ENCODE measurements at places on chromosomes 7 and 10.

GRCh38 chr7:110153222-110153621, 937.7 kb upstream of the LRRN3 start:
- no peak for DNase-seq

GRCh38 chr10:15609246-15609645, 110.5 kb downstream of the ITGA8 start:
- no peak for DNase-seq

DNA sequence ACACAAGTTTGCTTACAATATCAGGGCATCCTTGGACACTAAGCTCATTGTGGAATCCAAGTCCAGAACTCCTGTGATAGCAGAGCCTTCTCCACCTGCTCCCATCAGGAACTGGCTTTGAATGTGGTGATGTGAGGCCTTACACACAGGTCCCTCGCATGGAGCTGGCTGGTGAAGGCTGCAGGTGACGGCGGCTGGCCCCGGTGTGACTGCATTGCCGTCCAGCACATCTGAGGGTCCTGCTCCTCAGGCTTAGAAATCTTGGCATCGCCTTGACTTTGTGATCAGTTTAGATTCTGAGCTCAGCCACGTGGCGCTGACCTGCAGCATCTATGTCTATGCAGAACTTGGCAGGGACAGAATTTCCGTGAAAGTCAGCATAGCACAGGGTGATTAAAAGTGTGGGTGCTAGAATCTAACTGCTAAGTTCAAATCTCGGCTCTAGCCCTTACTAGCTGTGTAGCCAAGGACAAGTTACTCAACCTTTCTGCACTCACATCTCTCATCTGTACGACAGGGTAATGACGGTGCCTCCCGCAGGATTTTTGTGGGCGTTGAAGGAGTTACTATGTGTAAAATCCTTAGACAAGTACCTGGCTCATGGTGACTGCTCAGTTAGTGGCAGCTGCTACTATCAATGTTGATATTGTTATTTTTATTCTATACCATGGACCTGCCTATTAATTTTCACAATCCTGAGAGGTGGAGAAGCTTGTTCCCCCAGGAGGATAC, 26.6 kb downstream of the HKDC1 start:
- no peak for DNase-seq

DNA sequence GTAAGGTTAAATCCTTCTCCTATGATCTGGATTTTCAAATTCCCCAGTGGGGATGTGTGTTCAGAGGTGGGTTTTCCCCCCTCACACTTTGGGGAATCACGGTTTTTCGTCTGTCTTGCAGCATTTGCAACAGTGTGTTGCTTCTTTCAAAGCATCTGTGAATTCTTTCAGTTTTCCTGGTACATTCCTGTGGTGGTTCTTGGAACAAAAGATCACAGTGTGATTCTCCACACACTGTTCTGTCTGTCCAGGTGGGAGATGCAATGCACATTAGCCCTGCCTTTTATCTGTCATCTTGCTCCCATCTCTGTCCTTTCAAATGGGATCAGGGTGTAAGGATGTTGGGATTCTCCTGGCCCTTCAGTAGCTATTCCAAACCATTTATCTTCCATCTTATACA, 11.8 kb downstream of the AGK start:
- DNase-seq = no peak

- no peak for DNase-seq
Observed at GRCh38 chr7:47442605-47442865, 139.4 kb downstream of the TNS3 start.

DNA sequence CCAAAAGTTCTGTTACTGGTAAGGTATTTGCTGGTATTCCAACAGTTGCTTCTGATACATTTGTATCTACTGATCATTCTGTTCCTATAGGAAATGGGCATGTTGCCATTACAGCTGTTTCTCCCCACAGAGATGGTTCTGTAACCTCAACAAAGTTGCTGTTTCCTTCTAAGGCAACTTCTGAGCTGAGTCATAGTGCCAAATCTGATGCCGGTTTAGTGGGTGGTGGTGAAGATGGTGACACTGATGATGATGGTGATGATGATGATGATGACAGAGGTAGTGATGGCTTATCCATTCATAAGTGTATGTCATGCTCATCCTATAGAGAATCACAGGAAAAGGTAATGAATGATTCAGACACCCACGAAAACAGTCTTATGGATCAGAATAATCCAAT, 131.0 kb downstream of the AASS start:
- no peak for DNase-seq

GRCh38 chr7:141906285-141906684, 9.9 kb upstream of the OR9A4 start:
- DNase-seq = no peak

- DNase-seq = no peak
Observed at GRCh38 chr10:86373251-86373650, 6.7 kb upstream of the GRID1 start.

DNA sequence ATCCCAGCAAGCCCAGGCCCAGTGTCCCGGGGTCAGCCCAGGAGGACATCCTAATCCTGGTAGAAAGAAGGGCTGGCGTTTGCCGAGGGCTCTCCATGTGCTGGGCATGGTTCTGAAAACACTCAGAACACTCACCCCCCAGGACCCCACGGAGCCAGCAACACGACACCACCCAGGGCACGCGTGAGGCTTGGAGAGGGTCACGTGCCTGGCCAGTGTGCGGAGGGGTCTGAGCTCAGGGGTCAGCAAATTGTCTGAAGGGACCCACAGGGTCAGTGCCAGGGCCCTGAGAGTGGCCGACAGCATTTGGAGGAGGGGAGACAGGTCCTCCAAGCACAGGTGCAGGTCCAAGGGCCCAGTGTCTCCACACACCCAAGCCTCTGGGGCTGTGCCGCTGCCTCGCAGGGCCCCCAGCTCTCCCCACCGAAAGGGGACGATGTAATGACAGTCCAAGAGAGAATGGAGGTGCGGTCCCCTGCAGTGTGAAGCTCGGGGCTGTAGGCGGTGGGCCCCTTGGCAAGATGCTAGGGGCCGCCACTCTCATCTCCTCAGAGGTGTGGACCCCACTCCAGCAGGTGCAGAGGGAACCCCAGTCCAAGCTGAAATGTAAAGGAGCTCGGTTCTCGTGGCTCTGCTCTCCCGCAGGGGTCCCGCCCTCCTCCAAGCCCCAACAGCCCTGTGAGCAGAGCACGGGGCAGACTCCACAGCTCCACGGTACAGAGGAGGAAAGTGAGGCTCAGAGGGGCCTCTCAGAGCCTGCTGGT, 7.8 kb downstream of the FOXL3 start:
- no peak for DNase-seq

DNA sequence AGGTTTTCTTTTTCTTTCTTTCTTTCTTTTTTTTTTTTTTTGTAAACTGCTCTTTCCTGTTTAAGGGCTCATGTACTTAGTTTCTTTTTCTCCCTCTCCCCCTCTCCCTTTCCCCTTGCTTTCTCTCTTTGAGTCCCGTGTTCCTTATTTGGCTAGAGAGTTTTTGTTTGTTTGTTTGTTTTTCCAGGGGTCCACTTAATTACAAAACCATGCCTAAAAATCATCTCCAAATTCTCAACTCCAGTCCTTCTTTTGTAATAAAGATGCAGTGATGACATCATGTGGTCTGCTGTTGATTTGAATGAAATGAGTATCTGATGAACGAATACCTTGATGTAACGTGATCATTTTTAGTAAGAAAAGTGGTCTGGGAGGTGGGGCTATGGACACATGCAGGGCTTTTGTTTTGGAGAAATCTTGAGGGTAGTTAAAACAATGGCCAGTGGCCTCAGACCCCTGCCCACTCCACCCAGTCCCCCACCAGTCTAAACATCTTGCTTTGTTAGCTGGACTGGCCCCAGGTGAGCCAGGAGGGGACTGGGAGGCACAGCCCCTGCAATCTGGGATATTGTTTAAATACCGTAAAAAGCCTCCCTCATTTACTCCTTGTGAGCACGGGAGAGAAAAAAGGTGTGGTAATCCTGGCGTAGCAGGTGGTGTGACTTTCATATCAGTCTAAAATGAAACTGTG, 165.7 kb downstream of the LRMDA start:
- DNase-seq = no peak

GRCh38 chr7:129067943-129068548, 13.1 kb upstream of the TNPO3 start:
- DNase-seq = no peak
